ENCODE measurements at places on chromosomes 5 and 9.

DNA sequence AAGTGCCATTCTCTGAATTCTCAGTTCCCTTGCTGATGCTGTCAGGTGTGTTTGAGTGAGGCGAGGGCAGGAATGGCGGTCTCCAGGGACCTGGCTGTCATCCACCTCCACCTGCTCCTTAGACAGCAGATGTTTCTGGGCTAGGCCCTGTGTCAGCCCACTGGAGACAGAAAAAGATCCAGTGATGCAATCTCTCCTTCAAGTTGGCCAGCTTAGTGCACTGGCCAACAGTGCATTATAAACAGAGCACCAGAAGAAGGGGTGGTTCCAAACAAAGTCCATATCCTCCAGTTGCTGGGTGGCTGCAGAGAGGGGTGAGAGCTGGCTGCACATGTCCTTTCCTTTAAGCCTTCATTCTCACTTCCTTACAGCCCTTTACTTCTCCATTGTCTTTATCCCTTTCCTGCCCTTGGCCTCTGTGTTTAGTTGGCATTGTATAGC lies 26.5 kb downstream of the NANS start:
- DNase-seq = no peak

DNA sequence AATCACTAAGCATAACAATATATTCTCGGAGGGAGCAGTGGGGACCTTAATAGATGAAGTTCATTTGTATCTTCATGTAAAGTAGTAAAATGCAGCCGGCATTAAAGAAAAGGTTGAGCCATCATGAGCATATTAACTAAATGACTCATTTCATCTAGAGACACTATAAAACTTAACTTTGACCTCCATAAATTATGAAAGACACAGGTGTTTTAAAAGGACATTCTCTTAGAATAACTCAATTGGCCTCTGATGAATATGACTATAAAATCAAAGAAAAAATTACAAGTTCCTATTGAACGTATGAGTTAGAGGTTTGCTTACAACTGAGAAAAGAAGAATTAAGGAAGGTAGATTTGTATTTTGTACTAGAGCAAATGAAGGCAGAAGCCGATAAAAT lies 220.3 kb downstream of the SEMA5A start:
- no peak for DNase-seq

- DNase-seq = no peak
Observed at GRCh38 chr9:124660341-124660801, 110.7 kb downstream of the NR6A1 start.

- DNase-seq = no peak
Observed at GRCh38 chr5:157520911-157521703, 54.5 kb downstream of the ADAM19 start.

DNA sequence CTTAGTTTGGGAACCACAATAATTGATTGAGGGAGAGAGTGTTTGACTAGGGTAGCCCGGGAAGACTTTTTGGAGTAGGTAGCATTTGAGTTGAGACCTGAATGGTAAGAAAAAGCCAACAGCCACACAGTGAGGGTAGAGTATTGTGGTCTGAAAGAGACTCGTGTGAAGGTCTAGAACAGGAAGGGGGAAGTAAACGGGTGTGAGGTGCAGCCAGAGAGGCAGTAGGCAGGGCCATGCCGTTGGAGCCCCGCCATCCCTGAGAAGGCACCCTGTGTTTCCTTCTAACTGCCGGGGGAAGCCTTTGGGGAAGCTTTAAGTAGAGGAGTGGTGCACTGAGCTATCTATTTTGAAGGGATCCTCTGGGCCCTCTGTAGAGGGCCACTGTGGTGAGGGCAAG lies 3.5 kb upstream of the F2RL2 start:
- peak; percentile 2 for DNase-seq
